Testis (tissue), 5 donors: ENCODE measurements at places on chromosomes 5 and 9.

DNA sequence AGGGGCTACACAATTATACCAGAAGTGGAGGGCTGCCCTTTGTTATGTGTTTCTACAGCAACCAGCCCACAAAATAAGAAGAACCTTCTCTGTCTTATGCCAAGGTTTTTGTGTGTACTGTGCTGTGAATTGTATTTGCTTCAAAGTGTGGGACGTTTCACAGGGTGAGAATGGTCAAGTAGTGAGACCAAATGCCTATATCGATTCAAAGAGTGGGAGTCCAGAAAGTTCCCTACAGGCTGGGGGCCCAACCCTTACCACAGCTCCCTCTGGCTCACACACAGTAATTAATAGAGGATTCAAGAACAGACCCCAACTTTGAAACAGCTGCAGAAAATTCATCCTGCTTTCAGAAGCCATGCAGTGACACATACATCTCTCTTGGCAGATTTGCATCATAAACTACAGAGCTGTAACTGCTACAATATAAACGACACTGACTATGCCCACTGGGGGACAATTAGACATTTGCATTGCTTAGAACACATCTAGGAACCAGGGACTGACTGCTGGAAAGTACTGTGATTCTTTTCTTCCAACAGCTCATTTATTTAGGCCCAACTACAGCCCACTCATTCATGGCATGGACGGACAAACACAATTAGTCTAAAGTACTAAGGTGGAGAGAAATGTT, 12.8 kb downstream of the ENC1 start:
- no peak for DNase-seq

DNA sequence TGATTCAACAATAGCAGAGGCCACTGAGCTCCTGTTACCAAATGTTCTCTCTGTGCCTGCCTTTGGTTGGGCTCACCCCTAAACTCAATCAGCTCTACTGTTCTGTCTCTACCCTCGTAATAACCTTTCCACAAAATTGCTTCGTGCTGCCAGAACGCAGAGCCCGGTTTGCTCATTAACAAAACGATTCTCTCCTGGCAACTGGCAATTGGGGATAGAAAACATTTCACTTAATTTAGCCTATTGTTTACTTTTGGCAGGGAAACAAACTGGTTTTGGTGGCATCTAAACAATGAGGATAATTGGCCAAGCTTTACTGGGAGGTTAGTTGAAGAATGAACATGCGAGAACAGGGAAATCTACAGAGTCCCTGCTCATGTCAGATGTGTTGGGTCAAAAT, 56.6 kb downstream of the SLC28A3 start:
- DNase-seq = no peak

- DNase-seq = no peak
Measured at GRCh38 chr5:127002390-127002789, 28.0 kb downstream of the MARCHF3 start.

GRCh38 chr5:40869384-40869783, 28.2 kb downstream of the CARD6 start:
- no peak for DNase-seq
